ENCODE measurements at places on chromosomes 16 and 17.

DNA sequence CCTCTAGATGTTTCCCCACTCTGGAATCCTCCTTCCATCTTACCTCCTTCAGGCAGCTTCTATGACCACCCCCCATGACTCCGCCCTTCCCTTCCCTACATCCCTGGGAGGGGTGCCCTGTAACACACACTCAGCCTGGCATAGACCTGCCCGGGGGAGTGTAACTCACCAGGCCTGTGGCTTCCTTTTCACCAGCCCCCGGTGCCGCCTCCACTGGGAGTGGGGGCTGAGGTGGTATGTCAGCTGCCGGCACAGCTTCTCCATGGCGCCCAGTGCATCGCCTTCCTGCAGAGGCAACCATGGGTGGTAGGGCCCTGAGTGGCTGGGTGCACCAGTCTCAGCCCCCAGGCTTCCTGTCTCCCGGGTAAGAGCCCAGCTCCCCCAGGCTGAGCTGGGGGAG, 32.3 kb downstream of the TRPV2 start:
- no peak for DNase-seq

GRCh38 chr17:47687748-47688147, 6.2 kb upstream of the TBKBP1 start:
- no peak for DNase-seq

DNA sequence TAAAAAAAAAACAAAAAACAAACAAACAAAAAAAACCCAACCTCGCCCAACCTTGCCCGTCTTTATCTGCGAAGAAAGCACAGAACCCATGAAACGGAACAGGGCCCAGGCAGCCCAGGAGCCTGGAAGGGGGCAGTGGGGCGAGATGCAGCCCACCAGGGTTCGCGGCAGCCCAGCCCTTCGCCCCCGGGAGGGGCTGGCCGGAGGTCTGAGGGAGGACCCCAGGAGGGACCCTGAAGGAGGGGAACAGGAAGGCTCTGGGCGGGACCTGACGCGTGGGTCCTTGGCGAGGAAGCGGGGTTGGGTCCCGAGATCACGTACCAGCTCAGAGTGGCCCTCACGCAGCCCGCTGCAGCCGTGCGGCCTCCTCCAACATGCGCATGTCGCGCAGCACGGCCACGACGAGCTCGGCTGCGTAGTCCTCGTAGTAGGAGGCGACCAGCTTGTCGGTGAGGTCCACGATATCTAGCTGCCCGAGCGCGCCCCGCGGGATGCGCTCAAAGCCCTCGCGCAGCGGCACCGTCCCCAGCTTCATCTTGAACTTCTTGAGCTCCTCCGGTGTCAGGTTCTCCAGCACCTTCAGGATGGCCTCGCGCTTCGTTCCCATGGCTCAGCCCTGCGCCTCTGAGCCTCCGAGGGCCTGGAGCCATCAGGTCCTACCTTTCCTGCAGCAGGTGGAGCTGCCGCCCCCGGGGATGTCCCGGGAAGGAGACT, at the start of gene PYDC1:
Gene PYDC1 (minus strand): TSS at position 714 of the 714 bp plus-strand sequence. CDS start 107 bp downstream, at position 607.
- DNase-seq, result no peak

GRCh38 chr16:66365651-66366050, 840 bp upstream of the CDH5 start:
- DNase-seq, result no peak

DNA sequence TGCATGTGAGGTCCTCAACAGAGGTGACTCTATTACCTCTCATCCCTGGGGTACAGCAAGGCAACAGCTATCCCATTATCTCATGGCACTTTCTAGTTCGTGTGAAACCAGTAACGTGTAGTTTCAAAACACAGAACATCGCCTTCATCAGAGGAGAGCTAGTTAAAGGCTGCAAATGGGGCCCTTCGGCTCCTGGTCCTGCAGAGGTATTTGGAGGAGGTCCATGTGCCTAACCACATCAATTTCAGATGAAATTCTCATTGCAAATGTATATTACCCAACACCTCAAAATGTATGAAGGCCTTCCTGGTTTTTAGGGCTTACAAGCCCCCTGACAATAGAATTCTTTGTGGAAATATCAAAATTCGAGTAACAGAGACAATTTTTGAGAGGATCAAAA, 95.7 kb upstream of the PSMD7 start:
- DNase-seq, result no peak

- no peak for DNase-seq
These were observed 328 bp downstream of the LLGL1 start for GRCh38 chr17:18225642-18226283.

- DNase-seq, result no peak
These were observed 10.1 kb upstream of the SPOP start for GRCh38 chr17:49687878-49688491.

- DNase-seq, result no peak
These were observed 62.1 kb downstream of the AMFR start for GRCh38 chr16:56363181-56363716.

- DNase-seq, result no peak
These were observed 3.1 kb upstream of the C16orf74 start for GRCh38 chr16:85753976-85754375.

- no peak for DNase-seq
These were observed 64.2 kb downstream of the SLC39A11 start for GRCh38 chr17:73028299-73028755.

- DNase-seq, result no peak
These were observed 19.0 kb upstream of the JPT2 start for GRCh38 chr16:1659031-1659430.

GRCh38 chr16:47724115-47724785, 263.1 kb downstream of the PHKB start:
- DNase-seq, result no peak

GRCh38 chr17:12709063-12709462, 43.4 kb downstream of the MYOCD start:
- no peak for DNase-seq

GRCh38 chr16:88839745-88840599, 16.8 kb downstream of the GALNS start:
- no peak for DNase-seq

DNA sequence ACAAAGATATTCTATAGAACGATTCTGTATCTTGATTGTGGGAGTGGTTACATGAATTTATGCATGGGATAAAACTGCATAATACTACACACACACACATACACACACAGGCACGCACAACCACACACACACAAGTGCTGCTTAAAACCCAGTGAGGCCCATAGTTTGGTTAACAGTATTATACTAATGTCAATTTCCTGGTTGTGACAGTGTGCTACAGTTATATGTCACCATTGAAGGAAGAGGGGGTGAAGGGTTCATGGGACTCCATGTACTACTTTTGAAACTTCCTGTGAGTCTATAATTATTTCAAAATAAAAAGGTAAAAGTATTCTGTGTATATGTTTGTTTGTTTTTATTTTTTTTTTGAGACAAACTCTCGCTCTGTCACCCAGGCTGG, 8.1 kb downstream of the ZC3H7A start:
- no peak for DNase-seq

- no peak for DNase-seq
These were observed 189.4 kb downstream of the CCDC182 start for GRCh38 chr17:57555636-57556175.

DNA sequence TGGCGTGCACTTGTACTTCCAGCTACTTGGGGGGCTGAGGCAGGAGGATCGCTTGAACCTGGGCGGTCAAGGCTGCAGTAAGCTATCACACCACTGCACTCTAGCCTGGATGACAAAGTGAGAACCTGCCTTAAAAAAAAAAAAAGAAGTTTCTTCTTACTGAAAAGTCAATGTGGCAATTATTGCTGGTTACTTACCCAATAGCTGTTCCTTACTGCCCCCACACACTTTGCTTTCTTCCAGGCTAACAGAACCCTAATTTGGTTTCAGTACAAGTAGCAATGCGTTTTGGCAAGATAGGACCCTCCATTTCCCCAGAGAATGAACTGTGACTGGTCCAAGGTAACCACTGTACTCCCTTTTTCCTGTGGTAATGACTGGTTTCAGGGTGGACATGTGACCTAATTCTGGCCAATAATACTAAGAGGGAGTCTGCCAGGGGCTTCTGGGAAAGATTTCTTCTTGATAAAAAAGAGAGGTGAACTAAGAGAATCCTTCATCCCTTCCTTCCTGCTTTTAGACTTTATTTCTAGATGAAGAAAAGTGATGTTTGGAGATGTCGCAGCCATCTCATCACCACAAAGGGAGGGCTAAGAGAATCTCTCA, 58.8 kb upstream of the MSI2 start:
- DNase-seq, result no peak

DNA sequence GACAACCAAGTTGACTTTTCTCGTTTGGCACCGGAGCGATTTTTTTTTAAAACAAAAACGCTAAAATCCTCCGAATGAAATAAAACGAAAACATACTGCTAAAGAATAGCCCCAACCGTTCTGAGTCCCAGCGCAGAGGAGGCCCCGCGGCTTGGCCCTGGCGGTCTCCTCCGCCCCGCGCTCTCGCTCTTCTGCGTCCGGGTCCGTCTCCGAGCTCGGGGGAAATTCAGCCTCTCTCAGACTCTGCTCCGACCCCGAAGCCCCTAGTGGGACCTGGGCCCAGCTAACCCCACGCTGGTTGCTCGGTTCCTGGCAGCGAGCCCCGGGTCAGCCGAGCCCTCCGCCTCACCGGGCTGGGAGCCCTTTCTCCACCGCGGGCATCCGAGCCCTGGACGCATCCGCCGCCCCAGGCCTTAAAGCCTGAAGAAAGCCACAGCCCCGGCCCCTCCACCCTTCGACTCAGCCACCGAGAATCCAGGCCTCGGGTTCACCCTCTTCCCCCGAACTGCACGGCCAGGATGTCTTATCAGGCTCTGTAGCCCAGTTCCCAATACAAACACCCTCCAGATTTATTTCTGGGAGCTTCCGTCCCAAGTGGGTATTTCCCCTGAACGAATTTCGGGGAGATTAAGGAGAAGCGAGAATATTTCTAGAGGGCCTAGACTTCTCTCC, 1.2 kb downstream of the TBX2 start:
- no peak for DNase-seq
